CD4-positive, alpha-beta T cell treated with Interleukin-15 for 4 hours (primary cell): ENCODE measurements at places on chromosomes 1 and 21.

- no peak for DNase-seq
Observed at GRCh38 chr1:216523043-216523442, 99.8 kb upstream of the USH2A start.

GRCh38 chr1:243850202-243850451, at the start of gene AKT3:
Gene AKT3, minus strand, starts transcription at chr1:243850243. Its CDS starts 7,073 bp downstream, at chr1:243843170.
- peak; percentile 92 for DNase-seq

DNA sequence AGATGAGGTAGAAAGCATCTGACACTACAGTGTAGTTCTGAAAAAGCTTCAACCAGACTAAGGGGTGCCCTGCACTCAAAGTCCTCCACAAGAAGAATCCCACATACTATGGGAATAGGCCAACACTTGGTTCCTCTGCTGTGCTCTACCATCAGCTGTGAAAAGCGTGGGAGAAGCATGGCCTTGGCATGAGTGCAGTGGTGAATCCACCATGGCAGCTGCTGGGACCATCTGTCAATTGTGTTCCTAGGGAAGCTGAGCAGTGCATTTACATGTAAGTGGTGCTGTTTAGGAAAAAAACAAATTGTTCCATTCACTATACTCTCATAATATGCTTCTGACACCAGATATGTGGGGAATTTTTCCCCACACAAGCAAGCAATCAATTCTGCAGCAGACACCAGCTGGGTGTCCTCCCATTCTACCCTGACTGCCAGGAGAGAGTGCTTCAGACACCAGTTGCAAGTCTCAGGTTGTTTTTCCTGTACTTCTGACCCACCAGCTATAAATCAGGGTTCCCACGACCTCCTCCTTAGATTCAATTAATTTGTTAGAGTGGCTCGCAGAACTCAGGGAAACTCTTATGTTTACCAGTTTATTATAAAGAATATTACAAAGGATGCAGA, 230.8 kb upstream of the CHRM3 start:
- DNase-seq = no peak

- no peak for DNase-seq
Observed at GRCh38 chr1:153578936-153579335, 13.3 kb upstream of the S100A2 start.

- DNase-seq = no peak
Observed at GRCh38 chr1:71521655-71522264, 440.9 kb upstream of the ZRANB2 start.

GRCh38 chr1:174401075-174401474, 46.7 kb upstream of the GPR52 start:
- no peak for DNase-seq

DNA sequence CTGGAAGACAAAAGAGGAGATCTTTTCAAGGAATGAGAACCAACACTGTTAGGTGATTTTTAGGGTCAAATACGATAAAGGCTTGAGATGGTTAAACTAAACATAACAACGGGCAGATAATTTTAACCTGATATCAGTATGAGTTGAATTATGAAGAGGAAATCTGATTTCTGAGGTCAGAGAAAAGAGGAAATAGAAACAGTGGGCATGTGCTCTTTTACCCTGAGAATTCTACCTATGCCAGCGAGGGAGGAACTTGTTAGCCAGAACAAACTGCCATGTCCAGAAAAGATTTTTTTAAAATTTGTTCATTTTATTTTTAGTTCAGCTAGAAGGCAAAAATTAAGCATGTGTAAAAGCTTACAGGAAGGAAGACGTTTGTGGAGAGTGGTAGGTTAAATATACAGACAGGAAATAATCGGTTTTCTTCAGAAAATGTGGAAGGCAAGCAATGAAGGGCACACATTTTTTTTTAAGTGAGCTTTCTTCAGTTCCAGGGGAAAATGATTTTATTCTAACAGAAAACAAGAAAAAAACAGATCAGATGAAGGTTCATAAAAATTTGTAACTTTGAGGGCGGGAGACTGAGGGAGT, 1745.3 kb downstream of the MRPL39 start:
- DNase-seq = no peak

DNA sequence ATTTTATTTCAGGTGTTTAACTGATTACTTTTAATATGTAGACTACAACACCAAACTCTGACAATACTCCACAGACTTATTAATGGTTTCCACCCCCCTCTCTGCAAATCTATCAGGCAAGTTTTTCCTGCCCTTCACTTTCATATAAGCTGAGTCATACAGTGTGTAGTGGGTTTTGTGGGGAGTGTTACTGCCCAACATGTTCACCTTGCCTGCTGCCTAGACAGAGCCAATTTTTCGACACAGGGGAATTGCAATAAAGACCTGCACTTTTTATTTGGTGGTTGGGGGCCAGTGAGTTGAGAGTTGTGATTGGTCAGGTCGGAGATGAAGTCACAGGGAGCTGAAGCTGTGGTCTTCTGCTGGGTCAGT, 119.7 kb downstream of the PPIAL4G start:
- peak; percentile 38 for DNase-seq

- DNase-seq = no peak
Observed at GRCh38 chr1:218878369-218878768, 295.3 kb upstream of the LYPLAL1 start.
